ENCODE measurements at places on chromosomes 4 and X.

GRCh38 chr4:143286701-143287571, 49.7 kb upstream of the GAB1 start:
- no peak for DNase-seq

- DNase-seq = no peak
These were observed 16.9 kb downstream of the RASSF6 start for GRCh38 chr4:73603271-73603710.

GRCh38 chrX:69618803-69619202, 2.9 kb downstream of the EDA start:
- DNase-seq = no peak

GRCh38 chr4:165009493-165010227, 22.1 kb upstream of the TRIM60 start:
- DNase-seq = no peak

GRCh38 chr4:7929118-7929951, 10.3 kb downstream of the AFAP1 start:
- DNase-seq = no peak

GRCh38 chrX:22686138-22686541, 313.6 kb upstream of the DDX53 start:
- DNase-seq = no peak

DNA sequence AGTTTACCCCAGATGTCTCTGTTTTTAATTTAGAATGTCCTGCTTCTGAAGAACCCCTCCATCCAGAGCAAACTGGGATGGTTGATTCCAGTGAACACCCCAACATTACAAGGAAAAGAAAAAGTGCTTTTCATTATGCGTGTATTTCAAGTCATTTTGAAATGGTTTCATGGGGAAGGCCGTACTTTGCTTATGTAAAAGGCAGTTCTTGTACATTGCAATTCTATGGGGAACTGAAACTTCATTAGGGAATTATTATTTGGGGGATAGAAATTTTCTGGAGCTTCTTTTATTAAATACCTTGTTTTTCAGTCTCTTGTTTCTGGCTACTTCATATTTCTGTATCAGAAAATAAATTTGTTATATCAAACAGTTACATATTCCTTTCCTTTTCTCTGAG, 96.9 kb upstream of the ZNF518B start:
- no peak for DNase-seq

DNA sequence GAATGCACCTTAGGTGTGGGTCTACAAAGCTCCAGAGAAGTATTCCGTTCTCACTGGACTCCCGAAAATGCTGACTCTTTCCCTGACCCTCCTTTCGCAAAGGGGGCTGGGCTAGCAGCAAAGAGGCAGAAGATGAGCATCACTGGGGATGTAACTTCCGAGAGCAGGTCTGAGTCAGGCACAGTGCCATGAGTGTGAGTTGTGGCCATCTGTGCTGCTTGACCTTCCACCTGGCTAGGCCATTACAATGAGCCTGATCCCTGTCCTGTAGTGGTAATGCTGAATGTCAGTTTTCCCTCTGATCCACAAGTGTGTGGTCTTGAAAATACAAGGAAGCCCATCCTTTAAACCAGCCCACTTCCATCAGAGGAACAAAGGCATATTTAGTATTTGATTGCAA, 479.4 kb downstream of the AFF2 start:
- no peak for DNase-seq

DNA sequence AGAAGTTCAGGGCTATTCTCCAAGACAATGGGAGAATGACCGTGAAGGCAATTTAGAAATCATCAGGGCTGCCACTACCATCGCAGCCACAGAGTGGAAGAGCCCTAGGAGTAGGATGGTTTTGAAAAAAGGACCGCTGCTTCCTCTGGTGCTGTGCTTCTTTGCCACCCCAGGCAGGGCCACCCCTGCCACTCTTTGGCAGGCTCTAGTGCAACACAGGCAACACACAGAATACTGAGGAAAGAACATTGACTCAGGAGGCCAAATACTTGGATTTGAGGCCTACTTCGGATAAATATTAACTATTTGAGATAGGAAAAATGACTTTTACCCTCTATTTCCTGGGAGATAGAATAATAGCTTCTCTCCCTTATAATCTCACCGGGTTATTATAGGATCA, 228.9 kb upstream of the BOD1L1 start:
- DNase-seq = no peak

DNA sequence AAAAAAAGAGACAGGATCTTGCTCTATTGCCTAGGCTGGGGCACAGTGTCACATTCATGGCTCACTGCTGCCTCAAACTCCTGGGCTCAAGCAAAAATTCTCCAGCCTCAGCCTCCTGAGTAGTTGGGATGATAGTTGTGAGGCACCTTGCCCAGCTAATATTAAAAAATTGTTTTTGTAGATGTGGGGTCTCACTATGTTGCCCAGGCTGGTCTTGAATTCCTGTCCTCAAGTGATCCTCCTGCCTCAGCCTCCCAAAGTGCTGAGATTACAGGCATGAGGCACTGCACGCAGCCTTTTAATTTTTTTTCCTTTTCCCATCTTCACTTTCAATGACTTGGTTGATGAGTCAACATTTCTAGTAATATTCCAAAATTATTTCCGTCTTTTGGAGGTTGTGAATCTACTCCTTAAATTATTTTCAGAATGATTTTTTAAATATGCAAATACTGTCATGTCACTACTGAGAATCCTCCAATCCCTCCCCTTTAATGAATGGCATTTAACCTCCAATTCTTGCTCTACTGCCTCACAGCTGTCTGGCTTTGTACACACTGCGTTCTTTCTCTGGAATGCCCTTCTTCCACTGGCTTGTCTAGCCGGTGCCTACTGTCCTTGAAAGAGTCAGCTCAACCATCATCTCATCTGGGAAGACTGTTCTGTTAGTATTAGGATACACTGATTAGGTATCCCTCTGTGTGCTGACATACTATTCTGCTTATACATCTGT, 27.5 kb upstream of the DCTD start:
- DNase-seq = no peak

GRCh38 chr4:157713342-157713741, 459.5 kb downstream of the GASK1B start:
- DNase-seq = no peak

DNA sequence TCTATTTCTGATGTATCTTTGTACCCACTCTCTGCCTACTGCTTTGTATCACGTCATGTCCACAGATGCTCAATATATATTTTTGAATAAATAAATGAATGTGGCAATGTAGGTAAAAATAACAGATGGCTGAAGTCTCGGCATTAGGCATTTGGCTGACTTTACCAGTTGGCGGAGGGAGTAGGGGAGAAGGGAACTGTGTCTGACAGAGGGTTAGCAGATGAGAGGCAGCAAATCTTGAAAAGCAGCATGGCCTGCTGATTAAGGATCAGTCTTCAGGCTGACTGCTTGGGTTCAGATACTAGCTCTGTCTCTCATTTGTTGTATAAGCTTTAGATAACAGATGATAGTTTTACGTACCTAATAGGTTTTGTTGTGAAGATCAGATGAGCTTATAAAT, 31.9 kb upstream of the RASGEF1B start:
- no peak for DNase-seq

DNA sequence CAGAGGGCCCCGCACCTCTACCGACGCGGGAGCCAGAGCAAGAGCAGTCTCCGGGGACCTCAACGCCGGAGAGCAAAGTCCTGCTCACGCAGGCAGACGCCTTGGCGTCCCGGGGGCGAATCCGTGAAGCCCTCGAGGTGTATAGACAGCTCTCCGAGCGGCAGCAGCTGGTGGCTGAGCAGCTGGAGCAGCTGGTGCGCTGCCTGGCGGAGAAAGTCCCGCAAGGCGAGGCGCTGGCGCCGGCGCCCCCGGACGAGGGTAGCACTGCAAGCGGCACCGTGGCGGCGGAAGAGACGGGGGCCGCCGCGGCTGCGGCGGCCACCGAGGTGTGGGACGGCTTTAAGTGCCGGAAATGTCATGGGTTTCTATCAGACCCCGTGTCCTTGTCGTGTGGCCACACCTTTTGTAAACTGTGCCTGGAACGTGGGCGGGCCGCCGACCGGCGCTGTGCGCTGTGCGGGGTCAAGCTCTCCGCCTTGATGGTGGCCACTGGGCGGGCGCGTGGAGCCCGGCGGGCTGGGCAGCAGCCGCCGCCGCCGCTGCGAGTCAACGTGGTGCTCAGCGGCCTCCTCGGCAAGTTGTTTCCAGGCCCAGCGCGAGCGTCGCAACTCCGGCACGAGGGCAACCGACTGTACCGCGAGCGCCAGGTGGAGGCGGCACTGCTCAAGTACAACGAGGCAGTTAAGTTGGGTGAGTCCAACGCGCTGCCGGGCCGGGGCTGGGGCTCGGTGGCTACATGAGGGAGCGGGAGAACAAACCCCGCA, 672 bp downstream of the LONRF3 start:
- DNase-seq = peak; percentile 19

DNA sequence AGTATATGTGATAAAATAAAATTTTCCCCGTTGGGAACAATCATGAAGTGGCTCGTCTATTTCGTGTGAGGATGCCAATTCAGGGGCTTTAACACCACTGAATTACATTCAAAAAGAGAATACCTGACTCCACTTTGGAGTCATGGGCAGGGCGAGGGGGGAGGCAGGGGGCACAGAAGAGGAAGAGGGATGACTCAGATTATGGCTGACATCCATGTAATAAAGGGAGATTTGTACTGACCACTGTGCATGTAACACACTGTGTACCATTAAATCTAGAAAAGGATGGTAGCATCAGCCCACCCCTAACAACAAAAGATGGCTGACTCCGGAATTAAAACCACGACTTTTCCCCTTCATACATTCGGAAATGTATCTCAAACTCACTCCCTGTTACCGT, 1.3 kb downstream of the SLC9A7 start:
- peak; percentile 38 for DNase-seq

DNA sequence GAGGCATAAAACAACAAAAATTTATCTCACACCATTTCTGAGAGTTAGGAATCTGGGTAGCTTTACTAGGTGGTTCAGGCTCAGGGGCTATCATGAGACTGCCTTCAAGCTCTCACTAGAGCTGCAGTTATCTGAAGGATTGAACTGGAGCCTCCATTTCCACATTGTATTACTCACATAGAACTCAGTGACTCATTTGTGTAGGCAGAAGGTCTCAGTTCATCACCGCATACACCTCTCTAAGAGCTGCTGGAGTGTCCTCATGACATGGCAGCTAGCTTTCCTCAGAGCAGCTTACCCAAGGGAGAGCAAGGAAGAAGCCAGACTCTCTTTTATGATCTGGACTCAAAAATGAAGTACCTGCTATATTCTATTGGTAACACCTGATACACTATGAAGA, 389.2 kb downstream of the IQCM start:
- no peak for DNase-seq

GRCh38 chrX:69149466-69150280, 15.6 kb downstream of the PJA1 start:
- DNase-seq = no peak

DNA sequence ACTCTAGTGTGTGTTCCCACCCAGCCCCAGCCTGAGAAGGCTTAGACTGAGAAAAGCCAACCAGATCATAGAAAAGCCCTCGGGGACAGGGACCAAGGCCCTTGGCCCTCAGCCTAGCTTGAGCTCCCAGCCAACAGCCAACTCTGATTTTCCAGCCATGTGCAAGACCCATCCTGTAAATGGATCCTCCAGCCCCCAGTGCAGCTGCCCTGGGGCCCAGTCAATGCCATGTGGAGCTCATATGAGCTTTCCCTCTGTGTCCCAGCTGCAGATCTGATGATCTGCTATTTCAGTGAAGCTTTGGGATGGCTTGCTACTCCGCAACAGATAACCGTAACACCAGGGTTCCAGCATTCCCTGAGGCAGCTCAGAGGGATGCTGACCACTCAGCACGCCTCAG, 40.5 kb upstream of the CDKN2AIP start:
- no peak for DNase-seq

GRCh38 chrX:66200855-66201795, 37.1 kb downstream of the HEPH start:
- no peak for DNase-seq

DNA sequence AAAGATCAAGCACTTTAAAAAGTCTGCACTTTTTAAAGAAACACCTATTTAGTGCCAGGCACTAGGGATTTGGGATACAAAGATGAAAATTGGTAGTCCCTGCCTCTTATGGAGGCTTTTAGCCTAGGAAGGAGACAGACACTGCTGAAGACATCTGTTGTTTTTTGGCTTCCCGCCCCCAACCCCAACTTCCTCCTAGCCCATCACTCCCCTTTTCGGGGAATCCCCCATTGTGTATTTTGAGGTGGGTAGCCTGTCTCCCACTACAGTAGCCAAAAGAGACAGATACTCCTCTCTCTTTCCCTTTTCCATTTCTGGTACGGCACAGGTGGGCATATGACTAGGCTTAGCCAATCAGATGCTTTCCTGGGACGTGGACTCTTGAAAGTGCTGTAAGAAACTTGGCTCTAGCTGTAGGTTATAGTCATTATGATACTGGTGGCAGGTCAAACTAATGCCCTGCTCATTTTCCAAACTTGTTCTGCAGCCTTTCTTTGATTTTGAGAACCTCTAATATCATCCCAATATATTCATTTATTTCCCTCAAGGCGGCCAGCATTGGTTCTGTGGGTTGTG, 194.6 kb upstream of the RBPJ start:
- no peak for DNase-seq

DNA sequence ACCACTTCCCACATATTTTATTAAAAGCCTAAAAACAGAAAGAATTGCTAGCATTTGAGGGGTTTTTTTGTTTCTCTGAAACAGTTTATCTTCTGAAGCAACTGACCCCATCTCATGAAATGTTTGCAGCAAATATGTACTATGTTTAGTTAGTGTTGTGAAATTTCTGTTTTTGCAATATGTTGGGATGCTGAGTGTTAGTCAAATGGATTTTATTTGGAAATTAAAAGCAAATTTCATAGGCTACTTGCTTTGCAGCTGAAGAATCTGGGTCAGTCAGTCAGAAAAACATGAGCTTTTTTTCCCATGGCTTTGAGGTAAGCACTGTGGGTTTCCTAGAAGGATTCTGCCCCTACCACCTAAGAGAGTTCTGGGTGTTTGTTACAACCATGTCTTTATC, 184.9 kb upstream of the DKK2 start:
- DNase-seq = no peak

DNA sequence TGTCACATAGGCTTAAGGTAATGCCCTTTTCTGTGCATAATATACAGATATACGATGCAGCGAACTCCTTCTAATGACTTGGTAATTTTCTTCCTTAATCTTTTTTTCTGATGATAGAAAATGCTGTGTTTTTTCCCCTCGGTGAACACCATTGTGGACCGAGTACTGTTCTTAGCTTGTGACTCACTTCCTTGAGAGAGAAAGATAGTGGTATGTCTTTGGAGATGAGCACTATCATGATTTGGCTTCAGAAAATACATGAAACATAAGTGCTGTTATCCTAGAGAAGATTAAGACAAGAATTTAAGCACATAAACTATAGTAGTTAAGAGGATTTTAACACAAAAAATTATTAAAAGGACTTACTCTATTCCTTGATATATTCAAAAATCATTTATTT, 63.9 kb downstream of the RS1 start:
- DNase-seq = no peak

- no peak for DNase-seq
These were observed 399.0 kb upstream of the AGA start for GRCh38 chr4:177841258-177841657.

GRCh38 chr4:38170338-38171169, 210.4 kb downstream of the PTTG2 start:
- no peak for DNase-seq

- no peak for DNase-seq
These were observed 24.8 kb downstream of the NHSL2 start for GRCh38 chrX:71935476-71935875.

- no peak for DNase-seq
These were observed 34.3 kb downstream of the GPC4 start for GRCh38 chrX:133380711-133381619.

- no peak for DNase-seq
These were observed 307.5 kb upstream of the SLIT2 start for GRCh38 chr4:19944251-19944650.

Data from CD14-positive monocyte (primary cell).